ENCODE measurements at places on chromosomes 16 and 17. TPM values are rescaled to one million over a fixed set of nuclear protein-coding genes. Genes with fewer than 3 reads are reported as not detected.

- no peaks in the 10 kb centered on the region for H3K36me3 ChIP-seq
- H3K27me3 ChIP-seq = no peaks in the 10 kb centered on the region
- H3K4me3 ChIP-seq = no peak overlapping the region
- DNase-seq = no peak
- H3K4me1 ChIP-seq = peaks cover 13% of the 10 kb centered on the region
- peak overlapping the region; percentile 28 for H3K27ac ChIP-seq
These were observed 50.7 kb downstream of the GNA13 start for GRCh38 chr17:65005858-65006257.

The ST6GALNAC2 gene
- total RNA-seq = 4.9 TPM

DNA sequence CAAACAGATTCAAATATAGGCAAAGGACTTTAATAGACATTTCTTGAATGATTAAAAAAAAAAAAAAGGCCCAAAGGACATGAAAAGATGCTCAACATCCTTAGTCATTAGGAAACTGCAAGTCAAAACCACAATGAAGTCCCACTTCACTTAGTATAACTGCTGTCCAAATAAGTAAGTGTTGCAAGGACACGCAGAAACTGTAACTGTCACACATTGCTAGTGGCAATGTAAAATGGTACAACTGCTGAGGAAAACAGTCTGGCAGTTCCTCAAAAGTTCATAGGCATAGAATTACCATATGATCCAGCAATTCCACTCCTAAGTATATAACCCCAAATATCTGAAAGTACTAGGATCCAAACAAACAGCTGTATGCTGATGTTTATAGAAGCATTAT is 112.7 kb downstream of the BRIP1 start:
- no peaks in the 10 kb centered on the region for H3K36me3 ChIP-seq
- H3K4me1 ChIP-seq = no peaks in the 10 kb centered on the region
- H3K27ac ChIP-seq = no peak overlapping the region

The RNF166 gene
- total RNA-seq = 17.6 TPM

The PLK1 gene
- total RNA-seq = 1.9 TPM

- H3K27ac ChIP-seq = no peak overlapping the region
- H3K4me1 ChIP-seq = peaks cover 25% of the 10 kb centered on the region
- DNase-seq = no peak
- no peaks in the 10 kb centered on the region for H3K27me3 ChIP-seq
These were observed 9.1 kb upstream of the SLC47A2 start for GRCh38 chr17:19725486-19725885.

GRCh38 chr17:77651988-77652387 is 306.5 kb upstream of the TNRC6C start:
- H3K36me3 ChIP-seq = no peaks in the 10 kb centered on the region
- H3K4me3 ChIP-seq = no peak overlapping the region
- no peak for DNase-seq
- no peaks in the 10 kb centered on the region for H3K4me1 ChIP-seq
- no peaks in the 10 kb centered on the region for H3K27me3 ChIP-seq

The KRT12 gene
- total RNA-seq = not detected

The CLEC19A gene
- not detected for total RNA-seq

The SRCIN1 gene
- total RNA-seq = 3.0 TPM

The SKAP1 gene
- total RNA-seq = 0.30 TPM

DNA sequence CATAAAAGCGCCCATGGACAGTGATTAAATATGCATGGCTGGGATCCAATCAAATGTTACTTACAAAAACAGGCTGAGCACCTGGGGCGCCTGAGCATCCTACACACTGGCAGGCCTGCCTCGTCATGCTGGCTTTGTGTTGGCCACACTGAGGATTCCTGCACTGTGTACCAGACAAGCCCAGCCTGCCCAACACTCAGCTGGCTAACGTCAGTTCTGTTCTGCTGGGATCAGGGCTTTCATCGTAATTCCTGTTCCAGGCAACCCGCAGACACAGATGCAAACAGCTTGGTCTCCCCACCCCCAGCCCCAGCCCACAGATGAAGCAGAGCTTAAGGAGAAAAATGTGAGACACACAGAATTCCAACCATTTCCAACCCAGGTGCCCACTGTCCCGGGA is 30.7 kb downstream of the PIMREG start:
- H3K4me3 ChIP-seq = no peak overlapping the region
- H3K27me3 ChIP-seq = no peaks in the 10 kb centered on the region
- H3K27ac ChIP-seq = no peak overlapping the region
- no peak for DNase-seq
- peaks cover 11% of the 10 kb centered on the region for H3K4me1 ChIP-seq

The CDK3 gene
- total RNA-seq = 6.9 TPM

The MYOCD gene
- total RNA-seq = 7.9 TPM

DNA sequence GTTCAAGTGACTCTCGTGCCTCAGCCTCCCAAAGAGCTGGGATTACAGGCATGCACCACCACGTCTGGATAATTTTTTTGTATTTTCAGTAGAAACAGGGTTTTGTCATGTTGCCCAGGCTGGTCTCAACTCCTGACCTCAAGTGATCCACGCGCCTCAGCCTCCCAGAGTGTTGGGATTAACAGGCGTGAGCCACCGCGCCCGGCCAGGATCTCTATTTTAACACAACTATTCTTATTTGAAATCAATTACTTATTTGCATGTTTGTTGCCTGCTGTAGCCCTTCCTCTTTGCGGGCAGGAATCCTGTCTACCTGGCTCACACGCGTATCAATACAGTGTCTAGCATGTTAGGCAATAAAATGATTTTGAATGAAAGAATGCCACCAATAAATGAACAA is 818 bp upstream of the CNEP1R1 start:
- no peak for DNase-seq
- no peak overlapping the region for H3K27ac ChIP-seq
- H3K4me1 ChIP-seq = peaks cover 4% of the 10 kb centered on the region
- no peaks in the 10 kb centered on the region for H3K36me3 ChIP-seq

- no peak for DNase-seq
- H3K27me3 ChIP-seq = no peaks in the 10 kb centered on the region
- no peak overlapping the region for H3K27ac ChIP-seq
- no peaks in the 10 kb centered on the region for H3K4me1 ChIP-seq
These were observed 49.2 kb downstream of the RBFOX3 start for GRCh38 chr17:79561486-79562133.

The RIPOR1 gene
- 49.4 TPM for total RNA-seq

- no peak for DNase-seq
- no peaks in the 10 kb centered on the region for H3K36me3 ChIP-seq
- H3K4me1 ChIP-seq = no peaks in the 10 kb centered on the region
- H3K4me3 ChIP-seq = no peak overlapping the region
- H3K27ac ChIP-seq = no peak overlapping the region
These were observed 464.5 kb downstream of the WWOX start for GRCh38 chr16:78563905-78564304.

DNA sequence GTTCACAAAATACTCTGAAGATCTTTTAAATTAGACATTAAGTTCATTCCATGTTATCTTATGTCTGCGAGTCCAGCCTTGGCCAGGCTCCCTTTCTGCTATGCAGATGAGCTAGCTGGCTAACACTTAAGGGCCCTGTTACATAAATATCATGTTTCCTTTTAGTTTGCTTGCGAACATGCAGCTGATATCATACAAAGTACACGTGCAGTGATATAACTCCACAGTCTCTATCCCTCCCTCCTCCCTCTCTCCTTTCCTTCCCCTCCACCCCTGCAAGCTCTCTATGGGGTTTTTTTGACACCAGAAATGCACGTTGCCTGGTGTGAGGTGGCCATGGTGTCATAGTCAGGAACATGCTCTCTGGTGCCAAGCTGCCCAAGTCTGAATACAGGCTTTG is 46.1 kb downstream of the ARHGAP17 start:
- H3K4me3 ChIP-seq = no peak overlapping the region
- H3K27me3 ChIP-seq = no peaks in the 10 kb centered on the region
- no peaks in the 10 kb centered on the region for H3K36me3 ChIP-seq
- no peak for DNase-seq

The CFAP20 gene
- total RNA-seq = 20.5 TPM

The GNG13 gene
- not detected for total RNA-seq

GRCh38 chr17:32815460-32815859 is 61.5 kb downstream of the MYO1D start:
- no peak overlapping the region for H3K27ac ChIP-seq
- H3K4me1 ChIP-seq = peaks cover 2% of the 10 kb centered on the region
- no peaks in the 10 kb centered on the region for H3K36me3 ChIP-seq
- no peaks in the 10 kb centered on the region for H3K27me3 ChIP-seq
- no peak for DNase-seq

The GLTPD2 gene
- not detected for total RNA-seq

DNA sequence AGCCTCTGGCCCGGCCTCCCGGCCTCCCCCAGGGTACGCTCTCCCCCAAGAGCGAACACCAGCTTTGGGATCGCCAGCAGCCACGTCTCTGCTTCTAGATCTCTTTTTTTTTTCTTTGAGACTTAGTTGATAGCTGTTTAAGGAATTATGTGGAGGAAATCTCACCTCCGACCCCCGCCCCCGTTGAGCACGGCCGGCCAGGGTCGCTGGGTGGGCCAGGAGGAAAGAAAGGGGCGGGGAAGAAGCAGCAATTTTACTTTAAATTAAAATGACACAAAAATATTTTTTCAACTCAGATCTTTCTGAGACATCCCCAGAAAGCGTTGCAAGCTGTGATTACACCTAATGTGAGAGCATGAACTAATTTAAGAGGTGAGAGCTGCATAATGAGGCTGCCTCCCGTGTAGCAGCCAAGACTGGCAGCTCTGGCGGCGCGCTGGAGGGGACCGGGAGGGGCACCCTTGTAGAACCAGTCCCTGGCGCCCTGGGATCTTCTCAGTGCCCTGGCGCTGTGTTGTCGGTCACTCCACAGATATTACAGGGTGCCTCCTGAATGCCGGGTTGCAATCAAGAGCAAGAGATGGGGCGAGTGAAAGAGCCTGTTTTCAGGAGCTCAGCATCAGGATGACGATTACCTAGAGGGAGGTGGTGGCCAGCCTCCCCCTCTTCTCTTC is 1.9 kb upstream of the CBLN1 start:
- no peak for DNase-seq
- H3K4me1 ChIP-seq = peaks cover 9% of the 10 kb centered on the region
- no peaks in the 10 kb centered on the region for H3K36me3 ChIP-seq
- no peak overlapping the region for H3K27ac ChIP-seq
- no peak overlapping the region for H3K4me3 ChIP-seq

DNA sequence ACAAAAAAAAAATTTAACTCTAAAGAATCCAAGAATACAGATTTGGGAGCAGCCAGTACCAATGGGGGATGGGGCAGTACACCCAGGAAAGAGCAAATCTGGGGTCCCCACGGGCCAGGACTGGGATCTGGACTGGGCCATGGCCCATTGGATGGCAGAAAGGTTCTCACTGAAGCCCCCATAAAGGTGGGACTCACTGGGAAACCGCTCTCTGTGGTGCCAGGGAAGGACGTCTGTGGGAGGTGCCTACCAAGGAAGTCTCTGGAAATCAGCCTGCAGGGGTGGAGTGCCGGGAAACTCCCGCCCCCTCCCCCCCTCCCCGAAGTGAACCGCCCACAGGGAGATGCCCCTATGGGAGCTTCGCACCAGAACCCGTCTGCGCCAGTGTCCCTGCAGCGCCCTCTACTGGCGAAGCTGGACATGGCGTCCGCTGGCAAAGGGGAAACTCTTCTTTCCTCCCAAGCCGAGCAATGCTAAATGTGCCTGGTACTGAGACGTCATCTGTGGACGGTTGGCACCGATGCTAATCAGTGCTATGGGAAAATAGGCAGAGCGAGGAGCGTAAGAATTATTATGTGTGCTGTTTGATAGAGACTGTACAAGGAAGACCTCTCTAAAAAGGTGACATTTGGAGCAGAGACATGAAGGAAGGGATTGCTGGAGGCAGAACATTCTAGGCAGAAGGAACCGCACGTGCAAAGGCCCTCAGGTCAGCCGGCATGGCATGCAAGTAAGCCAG is 671.1 kb downstream of the WWOX start:
- DNase-seq = peak; percentile 78
- H3K4me3 ChIP-seq = no peak overlapping the region
- peaks cover 11% of the 10 kb centered on the region for H3K4me1 ChIP-seq

GRCh38 chr16:52436339-52437276 is 110.3 kb downstream of the TOX3 start:
- no peaks in the 10 kb centered on the region for H3K27me3 ChIP-seq
- no peak overlapping the region for H3K4me3 ChIP-seq
- H3K4me1 ChIP-seq = no peaks in the 10 kb centered on the region

DNA sequence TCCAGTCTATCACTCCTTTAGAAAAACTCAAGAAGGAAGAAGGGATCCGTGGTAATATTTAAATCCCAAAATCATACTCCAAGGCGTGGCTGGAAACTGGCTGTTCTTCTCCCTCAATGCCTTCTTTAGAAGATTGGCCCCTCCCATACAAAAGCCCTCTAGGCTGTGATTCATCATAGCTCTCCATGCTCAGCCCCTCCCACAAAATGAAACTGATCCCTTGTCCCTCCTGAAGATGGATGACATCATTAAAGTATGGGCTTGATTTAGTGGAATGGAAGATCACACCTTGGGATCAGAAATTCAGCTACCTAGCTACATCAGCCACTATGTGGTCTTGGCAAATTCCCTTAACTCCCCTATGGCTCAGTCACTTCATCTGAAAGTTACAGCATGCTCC is 4.1 kb downstream of the GRIN2A start:
- no peaks in the 10 kb centered on the region for H3K36me3 ChIP-seq
- no peak for DNase-seq
- H3K4me3 ChIP-seq = no peak overlapping the region
- no peaks in the 10 kb centered on the region for H3K27me3 ChIP-seq
- no peak overlapping the region for H3K27ac ChIP-seq
- H3K4me1 ChIP-seq = peaks cover 4% of the 10 kb centered on the region
